BJ (cell line): ENCODE measurements at places on chromosomes 11 and 22. TPM values are rescaled to one million over a fixed set of nuclear protein-coding genes. Genes with fewer than 3 reads are reported as not detected.

The ARHGAP20 gene
- 2.5 TPM in 2 replicates for polyA plus RNA-seq

The TOMM22 gene
- polyA plus RNA-seq = 29.6 and 53.3 TPM in 2 replicates

The MRGPRG gene
- not detected in 2 replicates for polyA plus RNA-seq

GRCh38 chr22:41535244-41535643 is 9.0 kb downstream of the POLR3H start:
- DNase-seq = no peak

- no peak for DNase-seq
These were observed 97.4 kb downstream of the FDX1 start for GRCh38 chr11:110527146-110527545.

- no peak for DNase-seq
These were observed 8.7 kb downstream of the SLC16A8 start for GRCh38 chr22:38075105-38075825.

- no peak for DNase-seq
These were observed 64.3 kb upstream of the CYP2D6 start for GRCh38 chr22:42194953-42195352.
